ENCODE measurements at places on chromosomes 3 and 15.

DNA sequence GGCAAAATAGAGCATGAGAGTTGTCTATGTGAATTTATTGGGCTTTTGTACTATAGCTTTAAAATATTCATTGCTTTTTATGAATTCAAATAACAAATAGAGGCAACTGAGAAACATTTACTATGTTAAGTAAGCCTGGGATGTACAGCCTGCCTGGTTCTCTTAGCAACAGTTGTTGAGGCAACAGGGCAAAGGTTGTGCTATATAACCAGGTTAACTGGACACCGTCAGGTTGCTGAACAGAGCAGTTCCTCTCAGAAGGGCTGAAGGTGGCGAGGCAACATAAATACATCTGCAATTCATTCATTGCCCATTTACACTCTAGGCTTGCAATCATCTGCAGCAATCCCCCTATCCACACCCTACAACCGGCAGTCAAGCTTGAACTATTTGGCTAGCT is 78.2 kb downstream of the GTF2E1 start:
- no peak for DNase-seq

DNA sequence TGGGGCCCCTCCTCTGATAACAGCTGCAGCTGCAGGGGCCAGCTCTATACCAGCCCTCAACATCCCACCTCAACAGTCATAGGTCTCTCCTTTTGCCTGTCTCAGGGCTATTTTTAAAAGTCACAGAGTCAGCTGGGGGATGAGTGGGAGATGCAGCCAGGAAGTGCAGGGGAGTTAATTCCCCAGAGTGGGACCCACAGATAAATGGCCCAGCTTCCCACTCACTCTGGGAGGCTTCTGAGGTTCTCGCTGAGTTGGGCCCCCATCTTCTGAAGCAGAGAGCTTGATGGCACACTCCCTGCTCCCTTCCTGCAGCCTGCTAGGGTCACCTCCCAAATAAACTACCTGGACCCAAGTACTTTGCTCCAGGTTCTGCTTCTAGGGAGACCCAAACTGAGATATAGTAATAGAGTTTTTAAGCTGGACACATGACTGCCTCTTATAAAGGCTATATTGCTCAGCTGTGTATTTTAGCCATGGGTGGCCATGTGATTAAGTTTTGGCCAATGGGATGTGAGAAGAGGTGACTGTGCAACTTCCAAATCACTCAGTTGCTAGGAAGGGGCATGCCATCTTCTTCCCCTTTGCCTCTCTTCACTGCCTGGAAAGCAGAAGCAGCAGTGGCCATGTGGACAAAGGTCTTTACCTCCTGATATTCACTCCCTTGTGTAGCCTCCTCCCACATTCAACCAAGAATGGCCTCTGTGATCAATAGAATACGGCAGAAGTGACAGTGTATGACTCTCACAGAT is 15.5 kb upstream of the VIPR1 start:
- DNase-seq: peak; percentile 1

DNA sequence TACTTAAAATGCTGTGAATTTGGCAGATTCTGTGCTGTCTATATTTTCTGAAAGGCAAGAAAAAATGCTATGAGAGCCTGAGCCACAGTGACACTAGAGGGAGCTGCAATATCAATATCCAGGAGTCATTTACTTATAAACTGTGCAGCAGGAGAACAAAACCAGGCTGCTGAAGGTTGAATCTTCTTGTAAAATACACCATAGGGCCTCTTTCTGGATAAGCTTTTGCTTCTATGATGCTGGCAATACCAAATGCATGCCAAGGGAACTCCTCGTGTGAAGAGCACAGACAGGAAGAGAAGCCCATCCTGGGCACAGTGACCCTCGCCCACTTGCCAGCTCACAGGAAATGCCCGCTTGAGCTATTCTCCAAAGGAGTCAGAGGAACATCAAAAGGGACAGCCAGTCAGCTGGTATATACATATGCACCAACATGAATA is 48.0 kb upstream of the TSPAN3 start:
- DNase-seq: peak; percentile 70

- DNase-seq: no peak
Measured at GRCh38 chr3:155747286-155747945, 2.5 kb upstream of the PLCH1 start.

- peak; percentile 87 for DNase-seq
Measured at GRCh38 chr3:184727357-184728009, 15.6 kb upstream of the MAGEF1 start.

DNA sequence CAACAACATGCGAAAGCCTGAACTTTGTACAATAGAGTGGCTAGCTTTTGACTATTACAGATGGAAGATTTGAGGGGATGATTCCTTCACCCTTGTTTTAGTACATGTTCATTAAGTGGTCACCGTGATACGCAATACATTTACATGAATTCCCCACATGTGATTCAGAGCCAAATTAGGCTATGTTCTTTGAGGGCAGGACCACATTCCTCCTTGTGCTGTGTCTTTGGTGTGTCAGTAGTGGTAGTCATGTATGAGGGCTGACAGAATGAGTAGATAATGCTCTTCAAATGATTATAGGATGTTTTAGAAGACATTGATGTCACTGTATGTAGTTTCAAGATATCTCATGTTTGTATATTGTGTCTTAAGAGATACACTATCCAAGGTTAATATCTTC is 12.1 kb downstream of the PTPRG start:
- DNase-seq: no peak

DNA sequence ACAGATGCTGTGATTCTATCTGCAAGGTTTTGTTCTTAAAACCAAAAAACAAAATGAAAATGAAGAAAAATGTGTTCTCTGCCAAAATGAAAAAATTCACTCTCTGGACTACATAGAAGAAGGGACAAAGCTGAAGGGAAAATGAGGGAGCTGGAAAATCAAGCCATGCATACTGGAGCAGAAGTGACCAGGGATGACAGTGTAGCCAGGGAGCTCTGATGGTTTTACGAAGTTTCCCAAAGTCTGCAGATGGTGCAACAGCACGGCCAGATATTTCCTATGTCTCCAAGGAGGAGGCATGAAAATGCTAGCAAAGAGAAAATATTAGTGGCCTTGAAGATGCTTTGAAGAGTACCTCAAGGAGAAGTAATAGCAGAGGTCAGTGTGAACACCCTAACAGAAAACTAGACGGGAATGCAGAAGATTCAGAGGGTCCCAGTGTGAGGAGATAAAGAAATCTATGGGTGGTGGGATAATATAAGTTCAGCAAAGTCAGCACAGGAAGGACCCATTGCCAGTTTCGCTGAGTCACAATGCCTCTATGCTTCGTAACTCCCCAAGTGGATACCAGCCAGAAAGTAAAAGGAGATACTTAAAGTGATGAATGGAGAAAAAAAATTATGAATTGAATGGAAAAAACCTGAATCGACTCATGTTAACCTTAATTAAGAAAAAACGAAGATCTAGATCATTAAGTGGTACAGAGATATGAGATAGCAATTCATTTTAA is 39.0 kb upstream of the POMGNT2 start:
- no peak for DNase-seq

DNA sequence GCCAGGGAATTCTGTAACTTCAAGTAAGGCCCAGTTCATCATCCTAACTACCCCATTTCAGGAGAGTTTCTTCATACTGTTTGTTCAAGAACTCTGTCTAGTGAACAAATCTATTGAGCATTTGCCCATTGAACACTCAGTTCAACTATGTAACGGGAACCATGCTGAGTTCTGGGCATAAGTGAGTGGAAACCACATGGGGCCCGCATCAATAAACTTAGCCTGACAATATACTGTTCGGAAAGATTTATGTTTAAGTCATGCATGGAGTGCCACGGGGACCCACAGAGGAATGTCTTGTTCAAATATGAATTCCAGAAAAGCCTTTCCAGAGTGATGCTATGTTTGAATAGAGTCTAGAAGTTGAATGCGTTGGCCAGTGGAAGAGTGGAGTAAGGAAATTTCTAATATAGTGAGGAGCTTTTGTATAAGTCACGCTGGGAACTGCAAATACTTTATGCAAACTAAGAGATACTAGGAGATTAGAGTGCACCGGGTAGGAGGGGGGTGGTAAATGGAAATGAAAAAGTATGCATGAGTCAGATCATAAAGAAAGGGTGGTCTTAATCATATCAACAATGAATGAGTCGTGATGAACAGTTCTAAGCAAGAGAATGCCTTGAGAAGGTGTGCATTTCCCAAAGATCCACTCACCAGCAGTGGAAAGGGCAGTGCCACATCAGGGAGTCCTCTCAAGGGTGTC is 279.8 kb downstream of the VPS13C start:
- no peak for DNase-seq

DNA sequence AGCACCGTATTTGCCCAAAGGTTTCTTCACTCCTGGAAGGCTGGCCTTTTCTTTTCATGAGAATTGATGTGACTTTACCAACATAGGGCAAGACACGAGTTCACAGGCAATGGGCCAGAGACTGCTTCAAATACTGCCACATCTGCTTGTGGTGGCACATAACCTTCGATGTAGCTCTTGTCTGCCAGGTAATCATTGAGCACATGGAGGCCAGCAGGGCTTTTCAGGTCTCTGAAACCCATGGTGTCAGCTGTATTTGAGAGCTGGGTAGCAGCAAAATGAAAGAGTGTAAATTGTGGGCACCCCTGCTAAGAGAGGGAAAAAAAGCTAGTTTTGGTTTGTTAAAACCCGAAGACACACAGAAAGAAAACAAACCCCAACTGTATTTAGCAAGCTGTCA is 200.7 kb downstream of the NAALADL2 start:
- DNase-seq: no peak
